ENCODE measurements at places on chromosomes 7 and 10.
A peak's percentile ranks its signal among the peaks of the same experiment; 100 is the strongest.

DNA sequence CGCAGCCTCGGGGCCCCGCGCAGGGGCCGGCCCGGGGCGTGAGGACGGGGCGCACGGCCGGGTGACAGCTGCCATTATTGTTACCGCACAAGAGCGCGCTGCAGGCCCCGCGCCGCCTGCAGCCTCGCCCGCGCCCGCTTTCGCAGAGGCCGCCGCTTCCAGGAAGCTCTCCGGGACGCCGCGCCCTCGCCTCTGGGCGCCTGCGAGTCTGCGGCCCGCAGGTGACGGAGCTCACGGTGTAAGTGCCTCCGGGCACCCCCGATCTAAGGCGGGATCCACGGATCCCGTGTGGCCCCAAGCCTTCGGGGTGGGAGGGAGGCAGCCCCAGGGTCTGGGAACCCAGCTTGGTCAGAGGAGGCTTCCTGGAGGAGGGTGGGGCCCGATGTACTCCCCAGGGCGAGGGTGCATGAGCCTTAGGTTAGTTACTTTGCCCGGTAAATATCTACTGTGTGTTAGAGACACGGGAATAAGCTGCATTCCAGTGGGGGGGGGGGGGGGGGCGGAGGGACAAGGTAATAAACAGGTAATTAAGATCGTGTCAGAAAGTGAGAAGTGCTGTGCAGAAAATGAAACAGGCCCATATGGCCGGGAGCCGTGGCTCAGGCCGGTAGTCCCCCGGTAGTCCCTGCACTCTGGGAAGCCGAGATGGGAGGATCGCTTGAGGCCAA, 638 bp downstream of the IQCE start:
- no peak for DNase-seq

DNA sequence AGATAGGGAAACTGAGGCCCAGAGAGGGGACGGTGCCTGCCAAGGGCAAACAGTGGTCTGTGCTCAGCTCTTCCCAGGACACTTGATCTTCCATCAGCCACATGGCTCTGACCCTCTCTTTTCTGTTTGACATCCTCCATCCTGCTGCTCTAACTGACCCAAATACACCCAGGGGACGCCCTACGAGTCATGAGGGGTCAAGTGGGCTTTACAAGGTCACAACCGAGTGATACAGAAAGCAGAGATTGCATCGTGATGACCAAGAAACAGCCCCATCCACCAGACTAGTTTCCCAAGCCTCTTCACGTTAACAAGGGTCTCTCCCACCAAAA, 131.2 kb upstream of the UNC5B start:
- no peak for DNase-seq

DNA sequence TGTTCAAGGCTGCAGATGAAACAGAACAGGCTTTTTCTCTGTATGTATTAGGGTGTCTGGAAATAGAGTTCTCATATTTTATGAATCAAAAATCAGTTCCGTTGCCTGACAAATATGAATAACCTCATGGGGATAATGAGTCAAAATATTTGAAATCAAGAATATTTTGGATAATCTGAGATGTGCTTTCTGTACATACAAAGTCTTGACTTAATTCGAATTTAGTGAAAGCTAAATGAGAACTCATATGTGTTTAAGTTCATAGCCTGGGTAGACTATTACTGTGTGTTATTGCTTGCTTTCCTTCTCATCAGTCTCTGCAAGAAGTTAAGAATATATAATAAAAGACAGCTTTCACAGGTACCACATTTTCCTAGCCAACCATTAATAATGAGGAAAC, 689.0 kb downstream of the REEP3 start:
- DNase-seq = no peak

DNA sequence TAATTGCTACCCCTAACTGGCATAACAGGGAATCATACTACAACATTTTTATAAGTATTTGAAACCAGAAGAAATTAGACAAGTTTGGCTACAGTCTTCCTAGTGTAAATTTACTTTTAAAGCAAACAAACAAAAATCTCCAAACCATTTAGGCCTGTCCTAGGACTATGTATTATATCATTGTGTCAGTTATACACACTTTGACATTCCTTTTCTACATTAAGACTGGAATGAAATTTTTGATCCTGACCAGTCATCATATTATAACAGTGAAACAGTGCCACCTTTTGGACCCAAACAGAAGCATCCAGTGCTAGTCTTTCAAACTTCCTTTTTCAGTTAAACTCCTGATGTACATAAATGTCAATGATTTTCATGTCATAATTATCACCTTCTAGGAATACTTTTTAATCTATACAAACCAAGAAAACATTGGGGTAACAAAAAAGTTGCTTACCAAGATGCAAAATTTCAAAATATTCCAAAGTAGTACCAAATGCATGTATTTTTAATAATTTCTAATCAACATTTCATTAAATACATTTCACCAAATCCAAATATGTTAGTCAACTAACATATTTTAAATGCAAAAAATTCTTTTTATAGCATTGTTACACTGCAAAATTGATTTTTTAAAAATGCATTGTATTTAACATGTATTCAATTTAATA, 75.7 kb downstream of the IMMP2L start:
- peak; percentile 62 for DNase-seq

- no peak for DNase-seq
Measured at GRCh38 chr7:45495618-45496017, 78.5 kb upstream of the ADCY1 start.

GRCh38 chr10:68878496-68878895, 22.6 kb upstream of the DDX50 start:
- no peak for DNase-seq

- DNase-seq = peak; percentile 72
Measured at GRCh38 chr10:96991313-96991841, 159.3 kb downstream of the LCOR start.

DNA sequence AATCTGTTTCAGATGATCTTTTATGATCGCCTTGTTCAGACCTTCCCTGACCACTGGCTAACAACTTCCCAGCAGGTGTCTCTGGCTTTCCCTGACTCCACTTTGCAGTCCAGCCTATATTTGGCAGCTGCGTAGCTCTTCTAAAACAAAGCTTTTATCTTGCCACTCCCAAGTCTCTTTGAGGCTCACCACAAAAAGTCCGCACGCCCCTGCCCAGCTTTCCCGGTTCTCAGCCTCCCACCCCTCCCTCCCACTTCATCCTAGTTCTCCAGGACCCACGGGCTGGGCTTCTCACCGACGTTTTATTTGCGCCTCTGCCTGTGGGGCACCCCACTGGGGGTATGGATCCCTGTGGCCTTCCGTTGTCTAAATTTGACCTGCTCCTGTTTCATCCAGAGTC, 58.9 kb upstream of the USP6NL start:
- DNase-seq = no peak

GRCh38 chr10:36475746-36476145, 649.7 kb upstream of the ANKRD30A start:
- no peak for DNase-seq

DNA sequence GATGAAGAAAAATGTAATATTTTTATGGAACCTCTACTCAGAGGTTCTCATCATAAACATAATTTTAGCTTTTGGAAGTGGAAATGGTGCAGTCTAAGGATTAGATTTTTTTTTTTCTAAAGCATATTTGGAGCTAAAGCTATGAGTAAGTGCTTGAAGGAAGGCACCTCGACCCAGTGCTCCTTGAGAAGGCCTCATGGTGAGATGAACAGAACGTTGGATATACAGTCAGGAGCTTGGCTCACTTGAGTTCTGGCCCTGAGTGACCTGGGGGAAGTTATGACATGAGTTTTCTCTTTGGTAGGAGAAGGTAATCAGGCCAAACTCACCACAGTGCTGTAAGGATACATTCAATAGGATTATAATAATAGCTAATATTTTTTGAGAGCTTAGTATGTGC, 163.3 kb downstream of the JCAD start:
- no peak for DNase-seq

GRCh38 chr7:6238309-6238925, 34.0 kb downstream of the CYTH3 start:
- DNase-seq = no peak

DNA sequence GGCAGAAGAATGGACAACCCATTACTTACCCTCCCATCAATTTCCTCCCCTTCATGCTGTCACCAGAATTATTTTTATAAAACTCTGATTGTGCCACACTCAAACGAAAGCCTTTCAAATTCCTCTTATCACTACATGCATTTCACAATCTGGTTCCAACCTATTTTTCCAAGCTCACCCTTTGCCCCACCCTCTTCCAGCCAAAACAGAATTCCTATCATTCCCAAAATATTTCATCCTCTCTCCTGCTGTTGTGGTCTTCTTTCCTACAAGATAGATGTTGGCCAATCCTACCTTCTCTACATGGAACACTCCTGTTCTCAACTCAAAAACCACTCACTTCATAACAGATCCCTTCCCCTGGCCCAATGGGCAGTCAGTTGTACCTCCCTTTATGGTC, 111.5 kb downstream of the ELAPOR2 start:
- DNase-seq = no peak

- no peak for DNase-seq
Measured at GRCh38 chr10:109891105-109891504, 32.2 kb downstream of the XPNPEP1 start.

DNA sequence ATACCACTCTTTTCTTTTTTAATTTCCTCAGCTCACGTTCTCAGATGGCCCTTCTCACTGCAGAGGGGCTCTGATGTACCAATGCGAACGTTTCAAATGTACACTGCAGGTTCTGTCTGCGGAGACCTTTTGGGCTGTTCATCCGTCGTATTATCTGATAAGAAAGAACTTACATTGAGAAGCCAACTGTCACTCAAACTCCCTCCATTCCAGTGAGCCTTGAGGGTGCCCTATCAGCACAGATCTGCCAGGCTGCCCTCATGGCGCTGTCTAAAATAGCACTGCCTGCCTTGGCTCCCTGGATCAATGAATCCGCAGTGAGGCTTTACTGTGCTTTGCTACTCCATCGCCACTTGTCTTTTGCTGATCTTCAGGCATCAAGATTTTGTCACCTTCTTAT, 61.8 kb downstream of the ARL5B start:
- no peak for DNase-seq

- DNase-seq = no peak
Measured at GRCh38 chr7:91462316-91462715, 198.1 kb downstream of the FZD1 start.

- no peak for DNase-seq
Measured at GRCh38 chr10:96693431-96693830, 26.9 kb downstream of the PIK3AP1 start.

GRCh38 chr7:106717955-106718871, 57.3 kb upstream of the CCDC71L start:
- peak; percentile 99 for DNase-seq

- DNase-seq = no peak
Measured at GRCh38 chr7:28191751-28192150, 11.2 kb upstream of the JAZF1 start.

GRCh38 chr7:158829021-158829341, 328 bp downstream of the ESYT2 start:
- peak; percentile 79 for DNase-seq

DNA sequence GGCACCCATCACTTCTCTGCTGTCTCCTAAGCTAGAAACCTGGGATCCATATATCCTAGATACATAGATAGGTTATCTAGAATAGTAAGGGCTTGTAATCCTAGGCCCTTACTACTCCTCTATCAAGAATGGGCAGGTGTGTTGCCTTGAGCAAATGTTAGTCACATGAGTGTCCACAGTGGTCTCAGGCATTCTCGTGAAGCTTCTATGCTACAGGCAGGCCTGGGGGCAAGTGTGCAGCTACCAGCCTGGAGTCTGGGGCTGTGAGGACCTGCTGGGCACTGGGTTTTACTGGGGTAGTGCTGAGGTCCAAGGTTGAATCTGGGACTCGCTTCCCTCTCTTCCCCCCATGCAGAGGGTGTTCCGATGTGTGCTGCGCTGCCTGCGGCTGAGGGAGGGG, 91.4 kb downstream of the ABCC2 start:
- no peak for DNase-seq

GRCh38 chr7:73703757-73704639, 15.5 kb downstream of the STX1A start:
- no peak for DNase-seq

- DNase-seq = no peak
Measured at GRCh38 chr7:72152161-72153131, 259.7 kb downstream of the CALN1 start.

GRCh38 chr7:132783824-132784223, 207.6 kb upstream of the PLXNA4 start:
- peak; percentile 91 for DNase-seq

DNA sequence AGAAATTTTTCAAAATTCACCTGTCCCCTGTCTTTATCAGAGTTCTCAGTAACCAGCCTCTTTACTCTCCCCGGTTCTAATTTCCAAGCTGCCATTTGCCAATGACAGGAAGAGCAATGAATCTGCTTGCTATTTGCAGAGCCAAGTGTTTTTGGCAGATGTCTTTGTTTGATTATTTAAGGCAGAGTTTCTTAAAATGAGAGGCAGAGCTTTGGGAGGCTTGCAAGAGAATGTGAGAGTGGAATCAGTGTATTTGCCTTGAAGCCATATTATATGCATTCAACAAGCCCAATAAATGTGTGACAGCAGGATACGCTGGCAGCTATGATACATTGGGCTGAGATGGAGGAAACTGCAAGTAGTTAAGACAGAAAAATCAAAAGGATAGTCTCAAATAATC, 196.5 kb downstream of the PHF14 start:
- no peak for DNase-seq

- DNase-seq = no peak
Measured at GRCh38 chr10:44824607-44825006, 86.5 kb upstream of the TMEM72 start.

- no peak for DNase-seq
Measured at GRCh38 chr10:13883636-13884444, 297.1 kb downstream of the PRPF18 start.

DNA sequence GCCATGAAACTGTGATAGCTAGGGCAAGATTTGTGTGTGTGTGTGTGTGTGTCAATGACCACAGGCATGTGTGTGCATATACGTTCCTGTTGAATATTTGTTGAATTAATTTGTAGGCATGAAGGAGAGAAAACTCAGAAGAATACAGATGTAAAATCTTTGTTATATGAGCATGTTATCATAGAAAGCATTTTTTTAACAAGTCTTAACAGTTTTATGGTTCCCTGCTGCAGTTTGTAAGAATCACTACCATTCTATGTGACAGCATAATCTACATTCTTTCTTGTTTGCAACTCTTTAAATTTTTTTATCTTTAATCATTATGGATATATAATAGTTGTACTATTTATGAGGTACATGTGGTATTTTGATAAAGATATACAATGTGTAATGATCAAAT, 130.3 kb downstream of the CD36 start:
- DNase-seq = no peak

DNA sequence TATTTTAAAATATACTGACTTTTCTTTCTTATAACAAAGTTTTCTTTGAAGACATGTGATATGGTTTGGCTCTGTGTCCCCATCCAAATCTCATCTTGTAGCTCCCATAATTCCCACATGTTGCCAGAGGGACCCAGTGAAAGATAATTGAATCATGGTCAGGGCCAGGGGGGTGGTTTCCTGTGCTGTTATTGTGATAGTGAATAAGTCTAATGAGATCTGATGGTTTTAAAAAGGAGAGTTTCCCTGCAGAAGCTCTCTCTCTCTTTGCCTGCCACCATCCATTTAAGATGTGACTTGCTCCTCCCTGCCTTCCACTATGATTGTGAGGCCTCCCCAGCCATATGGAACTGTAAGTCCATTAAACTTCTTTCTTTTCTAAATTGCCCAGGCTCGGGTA, 768.1 kb downstream of the NRG3 start:
- DNase-seq = no peak

All from LHCN-M2 (cell line).